Stimulated activated CD8-positive, alpha-beta memory T cell treated with anti-CD3 and anti-CD28 coated beads, Interleukin-7, amount 100 ng/mL, for 1 hour (primary cell): ENCODE measurements at places on chromosomes 4 and X.

DNA sequence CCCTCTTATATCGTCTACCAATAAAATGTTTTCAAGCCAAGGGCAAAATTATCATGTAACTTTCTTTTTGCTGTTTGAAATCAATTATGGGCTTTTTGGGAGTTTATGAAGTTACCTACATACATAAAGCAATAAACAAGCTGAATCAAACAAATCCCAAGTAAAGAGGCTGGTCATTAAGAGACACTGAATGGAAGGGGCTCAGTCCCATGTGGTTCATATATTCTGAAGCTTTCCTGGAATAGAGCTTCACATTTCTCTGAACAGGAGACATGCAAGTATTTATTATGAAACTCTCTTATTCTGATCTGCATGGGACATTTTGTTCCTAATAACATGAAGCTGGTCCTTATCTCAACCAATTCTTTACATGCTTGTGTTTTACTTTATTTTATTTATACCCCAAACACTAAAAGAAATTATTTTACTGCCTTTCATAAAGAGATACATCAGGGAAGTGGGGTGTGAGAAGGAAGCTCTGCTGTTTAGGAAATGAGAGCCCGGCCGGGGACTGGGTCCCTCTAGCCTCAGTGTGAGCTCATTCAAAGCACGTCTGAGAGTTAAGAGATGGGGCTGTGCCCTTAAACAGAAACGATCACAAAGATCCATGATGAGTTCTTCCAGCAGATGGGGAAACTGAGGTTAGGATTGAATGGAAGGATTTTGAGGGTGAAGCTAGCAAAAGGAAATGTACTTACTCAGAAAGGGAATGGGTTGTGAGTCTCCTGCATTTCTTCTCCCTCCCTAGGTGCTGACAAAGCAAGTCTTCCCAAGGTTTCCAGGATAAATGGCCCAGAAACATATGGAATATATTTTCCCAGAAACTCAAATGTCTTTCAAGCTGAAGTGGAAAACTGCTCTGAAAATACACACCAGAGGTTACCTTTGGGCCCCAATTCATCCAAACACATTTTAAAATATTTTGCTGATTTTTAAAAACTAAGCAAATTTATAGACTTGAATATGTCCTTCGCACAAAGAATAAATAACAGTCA is 93.1 kb upstream of the LNX1 start:
- no peak for DNase-seq

- DNase-seq = no peak
These were observed 191.3 kb downstream of the KCNIP4 start for GRCh38 chr4:21757248-21757647.

- no peak for DNase-seq
These were observed 1.4 kb downstream of the COX7B start for GRCh38 chrX:77900688-77901087.

GRCh38 chrX:107709266-107709806 is 66.3 kb downstream of the TSC22D3 start:
- no peak for DNase-seq

DNA sequence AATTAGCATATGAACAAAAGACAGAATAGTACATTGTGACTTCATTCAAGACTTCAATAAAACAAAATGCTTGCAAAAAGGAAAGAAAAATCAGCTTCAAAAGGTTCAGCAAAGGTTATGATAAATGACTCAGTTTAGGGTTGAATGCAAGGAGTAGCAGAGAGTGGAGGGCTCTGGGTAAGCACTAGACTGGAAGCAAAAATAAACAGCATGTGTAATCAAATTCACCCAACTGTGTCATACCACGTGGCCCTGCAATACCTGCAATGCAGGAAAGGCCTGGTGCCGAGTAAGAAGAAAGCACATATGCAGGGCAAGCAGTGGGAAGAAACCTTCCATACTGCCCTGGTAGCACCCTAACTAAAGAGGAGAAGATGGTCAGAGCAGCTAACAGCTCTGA is 88.7 kb downstream of the ATP11C start:
- DNase-seq = no peak

DNA sequence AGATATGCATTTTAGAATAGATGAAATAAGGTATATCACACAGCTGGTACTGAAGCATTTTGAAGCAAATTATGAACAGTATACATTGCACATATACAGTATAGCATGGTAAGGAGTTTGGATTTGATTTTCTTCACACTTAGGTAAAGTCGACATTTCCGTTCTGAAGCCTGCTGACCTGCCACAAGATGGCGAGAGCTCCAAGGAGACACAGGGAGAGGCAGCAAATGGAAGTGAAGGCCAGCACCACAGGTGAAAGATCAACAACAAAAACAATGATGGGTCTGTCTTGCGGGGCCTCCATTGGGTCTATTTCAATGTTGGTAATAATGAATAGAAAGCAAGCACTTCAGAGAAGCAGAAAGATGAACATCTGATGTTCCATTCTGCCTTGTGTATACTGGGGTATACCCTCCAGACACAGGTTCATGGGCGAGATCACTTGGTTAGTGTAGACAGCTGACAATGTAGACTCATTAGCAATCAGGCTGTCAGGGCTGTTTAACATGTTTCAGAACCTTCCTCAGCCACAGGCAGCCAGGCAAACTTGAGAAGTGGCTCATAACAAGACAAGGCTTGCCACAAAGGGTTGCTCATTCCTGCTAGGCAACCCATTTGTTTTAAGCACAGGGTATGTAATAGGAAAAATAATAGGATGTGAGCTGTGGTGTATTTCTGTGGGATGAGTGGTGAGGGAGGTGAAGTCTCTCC is 21.4 kb upstream of the NOX1 start:
- peak; percentile 0 for DNase-seq

GRCh38 chr4:53531585-53532224 is 59.6 kb downstream of the LNX1 start:
- DNase-seq = no peak

GRCh38 chrX:19955306-19955705 is 35.6 kb downstream of the BCLAF3 start:
- no peak for DNase-seq

DNA sequence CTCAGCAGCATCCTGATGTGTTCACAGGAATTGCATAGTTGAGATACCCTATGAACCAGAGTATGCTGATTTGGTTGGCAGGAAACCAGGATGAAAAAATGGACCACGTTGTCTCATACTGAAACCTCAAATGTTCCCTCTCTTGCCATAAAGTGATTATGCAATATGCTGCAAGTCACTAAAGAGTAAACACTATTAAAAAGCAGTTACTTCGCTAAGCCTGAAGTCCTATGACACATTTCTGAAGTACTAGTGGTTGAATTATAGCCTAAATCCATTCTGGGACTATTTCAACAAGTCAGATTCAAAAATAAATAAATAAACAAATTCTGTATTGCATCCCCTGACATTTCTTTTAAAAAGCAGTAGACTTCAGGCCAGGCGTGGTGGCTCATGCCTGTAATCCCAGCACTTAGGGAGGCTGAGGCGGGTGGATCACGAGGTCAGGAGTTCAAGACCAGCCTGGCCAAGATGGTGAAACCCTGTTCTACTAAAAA is 106.0 kb upstream of the NAP1L5 start:
- DNase-seq = no peak

GRCh38 chr4:75549019-75549418 is 6.8 kb upstream of the ODAPH start:
- no peak for DNase-seq

DNA sequence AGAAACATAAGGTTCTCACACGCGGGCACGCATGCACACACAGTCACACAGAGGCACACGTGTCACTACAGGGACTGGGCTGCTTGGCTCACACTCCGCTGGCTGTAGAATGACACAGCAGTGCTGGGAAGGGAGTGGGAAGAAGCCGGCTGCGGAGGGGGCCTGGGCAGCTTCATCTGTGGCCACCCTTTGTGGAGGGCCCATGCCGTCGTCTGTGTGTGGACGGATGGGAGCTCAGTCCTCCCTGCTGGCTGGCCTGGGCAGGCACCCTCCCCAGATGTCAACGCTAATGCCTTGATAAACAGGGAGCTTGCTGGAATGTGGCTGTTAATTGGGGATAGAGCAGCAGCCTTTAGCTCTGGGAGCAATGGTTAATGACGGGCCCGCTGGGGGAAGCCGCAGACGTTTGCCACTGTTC is 621.1 kb downstream of the BCOR start:
- DNase-seq = no peak

- DNase-seq = no peak
These were observed 11.7 kb downstream of the CTAG1B start for GRCh38 chrX:154607370-154607769.

- no peak for DNase-seq
These were observed 61.9 kb downstream of the ASB9 start for GRCh38 chrX:15207994-15208393.

DNA sequence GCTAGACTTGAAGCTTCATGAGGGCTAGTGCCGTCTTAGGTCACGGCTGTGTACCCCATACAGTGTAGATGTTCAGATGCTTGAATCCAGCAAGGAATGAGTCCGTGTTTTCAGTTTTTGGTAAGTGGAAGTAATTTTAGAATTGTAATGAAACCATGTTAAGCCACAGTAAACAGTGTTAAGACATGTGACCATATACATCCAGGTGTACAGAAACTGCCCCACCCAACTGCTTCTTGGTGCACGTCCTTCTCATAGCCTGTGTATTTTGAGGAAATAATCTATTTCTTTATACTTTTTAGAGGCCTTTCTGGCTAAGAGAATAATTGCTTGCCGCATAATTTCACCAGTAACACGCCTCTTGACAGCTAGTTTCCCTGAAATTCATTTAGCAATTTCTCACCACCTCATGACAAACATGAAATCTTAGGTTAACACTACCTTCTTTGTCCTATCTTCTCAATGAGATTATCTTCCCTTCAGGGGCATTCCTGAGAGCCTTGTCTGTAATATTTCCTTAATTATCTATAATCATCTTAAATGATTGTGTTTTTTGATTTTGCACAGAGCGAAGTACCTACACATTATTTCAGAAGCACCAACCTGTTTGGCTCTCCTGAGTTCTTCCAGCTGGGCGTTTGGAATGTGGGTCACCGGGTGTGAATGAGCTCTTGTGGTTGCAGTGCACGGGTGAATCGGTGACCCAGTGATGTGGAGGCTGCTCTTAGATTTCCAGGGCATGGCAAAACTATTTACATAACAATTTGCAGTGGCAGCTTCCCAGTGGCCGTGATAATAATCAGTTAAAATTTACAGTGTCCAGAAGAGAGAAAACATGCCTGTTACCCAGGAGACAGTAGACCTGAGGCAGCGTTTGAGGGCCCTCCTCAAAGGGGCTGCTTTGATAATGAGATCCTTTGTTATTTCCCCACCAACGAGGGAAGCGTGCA is 50.2 kb upstream of the TADA2B start:
- DNase-seq = no peak

DNA sequence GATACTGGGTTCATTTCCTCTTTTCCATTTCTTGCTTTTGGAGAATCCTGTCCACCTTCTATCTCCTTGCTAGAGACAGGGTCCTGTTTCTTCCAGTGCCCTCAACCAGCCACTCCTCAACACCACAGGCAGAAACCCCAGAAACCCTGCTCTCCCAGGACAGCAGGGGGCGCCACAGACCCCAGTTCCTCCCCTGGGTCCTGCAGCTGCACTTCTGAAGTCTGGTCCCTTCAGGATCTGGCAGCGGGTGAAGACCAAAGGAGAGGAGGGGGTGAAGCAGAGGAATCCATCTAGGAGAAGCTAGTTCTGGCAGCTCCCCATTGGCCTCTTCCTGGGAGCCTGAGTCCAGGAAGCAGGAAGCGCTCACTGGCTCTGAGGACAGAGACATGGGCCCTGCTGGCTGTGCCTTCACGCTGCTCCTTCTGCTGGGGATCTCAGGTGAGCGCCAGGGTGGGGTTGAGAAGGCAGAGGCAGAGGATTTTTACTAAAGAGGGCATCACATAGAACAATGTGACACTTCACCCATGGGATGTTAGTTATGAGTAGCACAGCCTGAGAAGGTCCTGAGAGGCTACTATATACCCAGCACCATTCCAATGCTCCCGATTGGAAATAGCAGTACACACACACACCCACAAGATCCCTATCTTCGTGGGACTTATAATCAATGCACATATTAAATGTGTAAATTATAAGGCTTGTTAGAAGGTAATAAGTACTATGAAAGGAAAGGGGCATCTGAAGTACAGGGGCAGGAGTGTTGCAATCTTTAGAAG is at the start of gene PRSS48:
PRSS48 (plus strand) TSS at position 375 of the 776 bp plus-strand sequence; CDS start at position 387, 12 bp downstream.
- DNase-seq = peak; percentile 1

- DNase-seq = no peak
These were observed 39.0 kb upstream of the PROM1 start for GRCh38 chr4:16122784-16123183.

GRCh38 chrX:39810901-39811300 is 286.9 kb downstream of the BCOR start:
- DNase-seq = no peak

DNA sequence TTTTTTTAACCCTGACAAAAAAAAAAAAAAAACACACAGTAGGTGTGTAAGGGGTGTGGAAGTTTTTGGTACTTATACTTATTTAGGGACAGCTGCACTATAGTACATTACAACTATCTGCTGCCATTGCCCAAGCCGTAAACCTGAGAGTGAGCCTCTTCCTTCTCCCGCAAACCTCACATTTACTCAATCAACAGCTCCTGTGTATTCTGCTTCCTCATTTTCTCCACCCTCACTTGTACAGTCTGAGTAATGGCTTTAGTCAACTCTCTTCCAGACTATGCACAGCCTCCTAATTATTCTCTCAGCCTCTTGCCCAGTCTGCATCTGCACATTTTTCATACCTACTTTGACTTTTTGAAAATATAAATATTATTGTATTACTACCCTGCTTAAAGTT is 362.0 kb downstream of the ADAM29 start:
- no peak for DNase-seq
